Activated T-helper 2 cell treated with anti-CD3 and anti-CD28 coated beads, Interferon-gamma antibody, Interleukin-2, Interleukin-4, amounts not matched to agents 10 μg/mL and 5 μg/mL and 100 μg/mL, durations not matched to agents 14 hours and 24 hours and 36 hours (primary cell): ENCODE measurements at places on chromosomes 16 and 17. TPM values are rescaled to one million over a fixed set of nuclear protein-coding genes. Genes with fewer than 3 reads are reported as not detected.

- H3K4me3 ChIP-seq = peak overlapping the region; percentile 84
- H3K4me1 ChIP-seq = peaks cover 15% of the 10 kb centered on the region
- DNase-seq = no peak
- H3K27me3 ChIP-seq = no peaks in the 10 kb centered on the region
Measured at GRCh38 chr17:82023447-82024241, 539 bp downstream of the LRRC45 start.

The NHLRC4 gene
- 1.1 and 1.3 TPM in 2 replicates for total RNA-seq

The CDH16 gene
- total RNA-seq = not detected in 2 replicates

GRCh38 chr16:54366943-54367342 is 80.4 kb upstream of the IRX3 start:
- H3K27me3 ChIP-seq = peaks cover 19% of the 10 kb centered on the region
- H3K36me3 ChIP-seq = no peaks in the 10 kb centered on the region
- no peaks in the 10 kb centered on the region for H3K4me1 ChIP-seq
- DNase-seq = no peak

DNA sequence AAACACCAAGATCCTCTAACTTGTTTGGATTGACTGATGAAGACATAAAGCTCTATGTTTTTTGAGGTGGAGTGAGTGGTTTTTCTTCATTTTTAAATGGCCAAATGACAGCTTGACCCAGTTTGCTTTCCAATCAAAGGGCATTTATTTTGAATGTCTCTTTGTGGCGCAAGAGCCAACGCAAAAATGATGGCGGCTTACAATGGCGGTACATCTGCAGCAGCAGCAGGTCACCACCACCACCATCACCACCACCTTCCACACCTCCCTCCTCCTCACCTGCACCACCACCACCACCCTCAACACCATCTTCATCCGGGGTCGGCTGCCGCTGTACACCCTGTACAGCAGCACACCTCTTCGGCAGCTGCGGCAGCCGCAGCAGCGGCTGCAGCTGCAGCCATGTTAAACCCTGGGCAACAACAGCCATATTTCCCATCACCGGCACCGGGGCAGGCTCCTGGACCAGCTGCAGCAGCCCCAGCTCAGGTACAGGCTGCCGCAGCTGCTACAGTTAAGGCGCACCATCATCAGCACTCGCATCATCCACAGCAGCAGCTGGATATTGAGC is 329 bp downstream of the NLK start:
- peaks cover 9% of the 10 kb centered on the region for H3K27me3 ChIP-seq
- peaks cover 27% of the 10 kb centered on the region for H3K36me3 ChIP-seq
- peak overlapping the region; percentile 83 for H3K4me3 ChIP-seq
- DNase-seq = no peak
- H3K27ac ChIP-seq = peak overlapping the region; percentile 69

The PTX4 gene
- not detected in 2 replicates for total RNA-seq

The ITGB4 gene
- total RNA-seq = 1.3 and 2.0 TPM in 2 replicates

DNA sequence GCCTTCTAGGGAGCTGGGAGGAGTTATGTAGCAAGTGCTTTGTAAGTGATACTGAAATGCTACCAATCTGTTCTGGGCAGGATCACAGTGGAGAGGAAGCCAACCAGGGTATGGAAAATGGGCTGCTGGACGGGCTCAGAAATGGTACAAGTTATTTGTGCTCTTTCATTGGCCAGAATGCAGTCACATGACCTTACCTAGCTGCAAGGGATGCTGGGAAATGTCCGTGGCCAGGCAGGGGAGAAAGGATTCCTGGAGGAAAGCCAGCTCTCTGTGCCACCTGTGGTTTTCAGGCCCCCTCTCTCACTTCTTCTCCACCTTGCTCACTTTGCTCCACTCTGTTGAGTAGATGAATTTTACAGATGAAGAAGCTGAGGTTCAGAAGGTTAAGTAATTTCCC is 4.8 kb downstream of the EEF2K start:
- H3K4me1 ChIP-seq = peaks cover 54% of the 10 kb centered on the region
- no peak overlapping the region for H3K27ac ChIP-seq
- no peak overlapping the region for H3K4me3 ChIP-seq
- H3K27me3 ChIP-seq = no peaks in the 10 kb centered on the region
- peaks cover 65% of the 10 kb centered on the region for H3K36me3 ChIP-seq

The ZFP3 gene
- total RNA-seq = 1.4 and 1.9 TPM in 2 replicates

The PRSS22 gene
- not detected in 2 replicates for total RNA-seq

GRCh38 chr16:24152826-24153225 is 103.3 kb upstream of the CACNG3 start:
- H3K27ac ChIP-seq = peak overlapping the region; percentile 77
- H3K4me3 ChIP-seq = no peak overlapping the region
- H3K27me3 ChIP-seq = no peaks in the 10 kb centered on the region
- H3K36me3 ChIP-seq = peaks cover 49% of the 10 kb centered on the region

DNA sequence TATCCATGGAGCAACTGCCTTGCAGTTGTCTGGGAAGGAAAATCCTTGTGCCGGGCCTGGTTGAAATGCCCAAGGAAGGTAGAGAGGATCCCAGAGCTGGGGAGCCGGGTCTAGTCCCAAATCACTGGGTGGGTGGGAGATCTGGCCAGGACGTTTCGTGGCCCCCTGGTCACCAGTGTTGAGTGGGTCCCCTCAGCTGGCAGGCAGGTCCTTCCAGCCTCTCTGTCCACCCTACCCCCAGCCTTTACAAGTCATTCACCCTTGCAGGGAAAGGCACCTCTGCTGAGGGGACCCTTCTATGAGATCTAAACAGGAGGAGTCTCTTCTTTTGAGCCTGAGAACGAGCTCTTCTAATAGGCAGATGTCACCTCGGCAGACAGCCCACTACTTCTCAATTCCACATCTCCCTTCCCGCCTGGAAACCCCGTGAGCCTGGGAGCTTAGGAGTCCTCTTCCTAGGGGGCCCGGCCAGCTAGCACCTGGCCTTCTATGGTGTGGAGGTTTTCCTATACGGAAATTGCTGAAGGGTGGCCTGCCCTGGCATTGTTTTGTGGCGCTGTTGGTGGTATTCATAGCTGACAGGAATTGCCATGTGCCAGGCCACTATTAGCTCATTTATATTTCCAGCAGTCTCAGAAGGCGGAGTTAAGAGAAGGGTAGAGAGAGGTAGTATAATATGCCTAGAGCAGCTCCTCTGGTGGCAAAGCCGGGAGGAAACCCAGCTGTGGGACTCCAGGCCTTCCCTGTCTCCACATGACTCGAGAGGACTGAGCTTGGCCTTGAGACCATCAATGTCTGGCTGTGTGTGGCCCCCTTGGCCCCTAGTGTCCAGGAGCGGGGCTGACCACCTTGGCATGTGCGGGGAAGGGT is 13.3 kb downstream of the MPRIP start:
- no peaks in the 10 kb centered on the region for H3K27me3 ChIP-seq
- H3K4me1 ChIP-seq = peaks cover 17% of the 10 kb centered on the region
- no peak overlapping the region for H3K27ac ChIP-seq

DNA sequence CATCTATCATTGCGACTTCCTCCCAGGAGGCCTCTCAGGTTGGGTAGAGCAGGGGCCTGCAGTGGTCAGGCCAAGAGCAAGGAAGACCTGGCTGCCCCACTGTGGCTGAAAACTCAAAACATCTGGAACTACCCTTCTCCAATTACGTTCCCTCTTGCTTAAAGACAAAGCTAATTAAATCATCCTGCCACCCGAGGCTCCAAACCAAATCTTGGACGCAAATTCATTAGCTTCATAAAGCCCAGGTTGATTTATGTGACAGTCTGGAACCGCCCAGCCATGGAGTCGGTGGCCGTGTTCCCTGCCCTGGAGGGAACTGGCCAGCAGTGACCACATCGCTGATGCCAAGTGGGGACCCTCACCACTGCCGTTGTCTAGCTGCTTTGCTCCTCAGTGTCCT is 21.4 kb downstream of the GRIN2C start:
- no peak overlapping the region for H3K27ac ChIP-seq
- peaks cover 3% of the 10 kb centered on the region for H3K36me3 ChIP-seq
- no peak overlapping the region for H3K4me3 ChIP-seq
- H3K4me1 ChIP-seq = peaks cover 5% of the 10 kb centered on the region
- DNase-seq = no peak

The NDE1 gene
- 88.8 and 97.7 TPM in 2 replicates for total RNA-seq

DNA sequence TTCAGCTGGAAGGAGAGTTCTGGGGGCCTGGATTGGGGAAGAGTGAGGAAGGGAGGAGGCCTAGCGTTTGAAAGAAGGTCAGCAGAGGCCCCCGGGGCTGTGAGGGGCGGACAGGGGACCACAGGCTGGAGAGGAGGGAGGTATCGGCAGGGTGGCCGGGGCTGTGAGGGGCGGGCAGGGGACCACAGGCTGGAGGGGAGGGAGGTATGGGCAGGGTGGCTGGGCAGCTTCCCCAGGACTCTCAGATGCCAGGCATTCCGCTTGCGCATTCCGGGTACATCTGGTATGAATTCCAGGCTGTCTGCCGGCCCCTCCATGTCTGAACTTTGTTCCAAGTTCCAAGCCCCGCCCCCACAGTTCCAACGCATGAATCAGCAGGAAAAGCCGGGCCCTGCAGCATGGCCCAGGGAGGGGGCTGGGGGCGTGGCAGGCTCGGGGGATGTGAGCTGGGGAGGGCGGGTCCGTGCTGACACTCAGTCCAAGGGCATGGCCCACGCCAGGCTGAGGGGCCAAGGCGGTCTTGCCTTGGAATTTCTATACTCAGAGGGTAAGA is 4.3 kb upstream of the TLCD2 start:
- H3K36me3 ChIP-seq = peaks cover 20% of the 10 kb centered on the region
- H3K4me3 ChIP-seq = peak overlapping the region; percentile 72
- H3K27ac ChIP-seq = no peak overlapping the region
- no peak for DNase-seq
- peaks cover 19% of the 10 kb centered on the region for H3K4me1 ChIP-seq

GRCh38 chr16:88008840-88009239 is 57.6 kb downstream of the BANP start:
- no peak overlapping the region for H3K27ac ChIP-seq
- H3K4me3 ChIP-seq = no peak overlapping the region
- no peak for DNase-seq
- no peaks in the 10 kb centered on the region for H3K4me1 ChIP-seq
- H3K36me3 ChIP-seq = peaks cover 35% of the 10 kb centered on the region

DNA sequence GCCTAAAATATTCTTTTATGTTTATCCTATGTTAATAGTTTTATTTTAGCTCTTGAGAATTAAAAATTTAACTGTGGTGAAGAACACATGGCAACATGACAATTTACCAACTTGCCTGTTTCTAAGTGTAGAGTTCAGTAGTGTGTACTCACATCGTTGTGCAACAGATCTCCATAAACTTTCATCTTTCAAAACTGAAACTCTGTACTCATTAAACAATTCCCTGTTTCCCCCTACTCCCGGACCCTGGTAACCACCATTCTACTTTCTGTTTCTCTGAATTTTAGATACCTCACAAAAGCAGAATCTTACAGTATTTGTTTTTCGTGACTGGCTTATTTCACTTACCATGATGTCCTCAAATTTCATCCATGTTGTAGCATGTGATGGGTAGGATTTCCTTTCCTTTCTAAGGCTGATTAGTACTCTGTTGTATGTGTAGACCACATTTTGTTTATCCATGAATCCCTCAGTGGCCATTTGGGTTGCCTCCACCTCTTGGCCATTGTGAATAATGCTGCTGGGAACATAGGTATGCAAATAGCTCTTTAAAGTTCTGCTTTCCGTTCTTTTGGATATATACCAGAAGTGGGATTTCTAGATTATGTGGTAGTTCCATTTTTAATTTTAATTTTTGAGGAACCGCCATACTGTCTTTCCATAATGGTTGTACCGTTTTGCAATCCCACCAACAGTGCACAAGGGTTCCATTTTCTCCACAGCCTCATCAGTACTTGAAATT is 17.4 kb downstream of the IST1 start:
- H3K36me3 ChIP-seq = peaks cover 76% of the 10 kb centered on the region
- no peaks in the 10 kb centered on the region for H3K27me3 ChIP-seq

The PHAF1 gene
- 17.4 and 17.8 TPM in 2 replicates for total RNA-seq

- peaks cover 15% of the 10 kb centered on the region for H3K36me3 ChIP-seq
- H3K4me3 ChIP-seq = no peak overlapping the region
- peaks cover 5% of the 10 kb centered on the region for H3K4me1 ChIP-seq
Measured at GRCh38 chr16:29694384-29695195, 15.6 kb downstream of the QPRT start.

The CORO6 gene
- 3.1 and 3.8 TPM in 2 replicates for total RNA-seq

The ALOX15B gene
- not detected in 2 replicates for total RNA-seq

GRCh38 chr17:19249681-19250080 is 12.5 kb downstream of the EPN2 start:
- no peaks in the 10 kb centered on the region for H3K36me3 ChIP-seq
- no peak for DNase-seq
- H3K4me1 ChIP-seq = no peaks in the 10 kb centered on the region
- H3K27me3 ChIP-seq = peaks cover 11% of the 10 kb centered on the region
- H3K4me3 ChIP-seq = no peak overlapping the region
- no peak overlapping the region for H3K27ac ChIP-seq

- no peaks in the 10 kb centered on the region for H3K4me1 ChIP-seq
- H3K27ac ChIP-seq = no peak overlapping the region
- peaks cover 3% of the 10 kb centered on the region for H3K27me3 ChIP-seq
- DNase-seq = no peak
Measured at GRCh38 chr17:21090902-21091618, 35.7 kb upstream of the DHRS7B start.
